ELR (cell line): ENCODE measurements at places on chromosomes 5 and 9.

DNA sequence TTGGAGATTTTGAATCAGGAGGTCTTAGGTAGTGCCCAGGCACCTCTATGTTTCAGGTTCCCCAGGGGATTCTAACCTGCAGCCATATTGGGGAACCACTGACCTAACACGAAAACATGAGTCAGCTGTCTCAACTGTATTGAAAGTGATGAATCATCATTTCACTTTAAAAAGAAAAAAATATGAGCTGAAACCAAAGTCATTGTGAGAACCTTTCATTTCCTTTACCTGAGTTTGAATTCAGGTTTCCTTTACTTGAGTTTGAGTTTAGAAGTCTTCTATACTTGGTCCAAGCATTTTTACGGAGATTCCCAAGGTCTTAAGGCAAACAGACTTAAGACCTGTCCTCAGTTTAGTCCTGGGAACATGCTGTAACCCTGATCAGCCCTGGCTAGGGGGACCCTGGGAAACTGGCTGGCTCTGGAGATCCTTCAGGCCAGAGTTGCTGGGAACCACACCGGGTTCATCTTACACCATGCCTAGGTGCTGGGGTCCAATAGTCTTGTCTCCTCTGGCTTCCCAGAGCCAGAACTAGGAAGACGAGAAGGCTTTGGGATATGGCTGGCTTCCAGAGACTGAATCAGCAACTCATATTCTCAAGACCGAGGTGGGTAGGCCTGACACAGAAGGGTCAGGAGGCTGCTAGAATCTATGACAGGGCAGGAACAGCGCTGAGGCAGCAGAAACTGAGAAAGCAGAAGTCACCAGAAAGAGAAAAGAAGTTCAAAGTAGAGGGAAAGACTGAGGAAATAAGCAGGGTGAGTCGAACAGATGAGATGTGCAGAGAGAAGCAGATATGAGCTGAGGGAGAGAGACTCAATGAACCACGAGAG, 16.4 kb upstream of the PDCD1LG2 start:
- peak; percentile 94 for DNase-seq

- no peak for DNase-seq
Measured at GRCh38 chr9:21121079-21121478, 20.6 kb downstream of the IFNW1 start.

DNA sequence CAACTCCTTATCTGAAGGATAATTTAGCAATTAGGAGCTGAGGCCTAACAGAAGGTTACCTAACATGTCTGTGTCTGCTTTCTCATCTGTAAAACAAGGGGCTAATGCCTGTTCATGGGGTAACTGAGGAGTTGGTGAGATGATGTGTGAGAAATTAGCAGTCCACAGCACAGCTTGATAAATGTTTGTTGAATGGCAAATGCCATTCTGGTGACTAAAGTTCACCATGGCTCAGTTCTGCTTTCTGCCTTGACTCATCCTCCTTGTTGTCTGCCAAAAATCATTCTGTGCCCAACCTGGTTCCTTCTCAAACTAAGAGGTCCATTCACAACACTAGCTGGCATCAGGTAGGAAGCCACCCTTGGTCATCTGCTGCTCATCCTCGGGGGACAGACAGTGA, 552.0 kb upstream of the KLF4 start:
- peak; percentile 84 for DNase-seq

DNA sequence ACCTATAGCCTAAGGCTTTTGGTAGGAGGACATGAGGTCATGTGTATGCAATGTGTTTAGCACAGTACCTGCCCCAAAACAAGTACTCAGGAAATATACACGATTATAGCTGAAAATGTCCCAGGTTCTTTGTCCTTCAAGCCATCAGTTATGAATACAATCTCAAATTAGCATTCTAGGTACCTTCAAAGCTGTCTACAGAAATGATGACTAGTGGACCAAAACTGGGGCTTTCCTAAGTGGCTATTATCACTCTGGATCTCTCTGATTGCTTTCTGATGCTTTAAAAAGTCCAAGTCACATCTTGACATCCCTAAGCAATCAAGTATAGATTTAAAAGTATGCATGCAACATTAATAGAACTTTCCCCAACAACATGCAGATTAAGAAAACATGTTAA, 93.0 kb upstream of the SLIT3 start:
- no peak for DNase-seq

- peak; percentile 10 for DNase-seq
Measured at GRCh38 chr5:139837711-139838380, 42.2 kb downstream of the PSD2 start.

DNA sequence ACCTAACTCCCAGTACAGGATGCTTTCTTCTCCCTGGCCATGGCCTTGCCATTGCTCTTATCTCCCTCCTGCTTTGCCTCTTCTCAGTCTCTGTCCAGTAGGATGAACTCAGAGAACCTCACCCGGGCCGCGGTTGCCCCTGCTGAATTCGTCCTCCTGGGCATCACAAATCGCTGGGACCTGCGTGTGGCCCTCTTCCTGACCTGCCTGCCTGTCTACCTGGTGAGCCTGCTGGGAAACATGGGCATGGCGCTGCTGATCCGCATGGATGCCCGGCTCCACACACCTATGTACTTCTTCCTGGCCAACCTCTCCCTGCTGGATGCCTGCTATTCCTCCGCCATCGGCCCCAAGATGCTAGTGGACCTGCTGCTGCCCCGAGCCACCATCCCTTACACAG, at the start of gene OR5C1:
OR5C1 (plus strand) TSS at position 103 of the 400 bp plus-strand sequence; CDS start at position 103, 0 bp downstream.
- DNase-seq, result no peak

DNA sequence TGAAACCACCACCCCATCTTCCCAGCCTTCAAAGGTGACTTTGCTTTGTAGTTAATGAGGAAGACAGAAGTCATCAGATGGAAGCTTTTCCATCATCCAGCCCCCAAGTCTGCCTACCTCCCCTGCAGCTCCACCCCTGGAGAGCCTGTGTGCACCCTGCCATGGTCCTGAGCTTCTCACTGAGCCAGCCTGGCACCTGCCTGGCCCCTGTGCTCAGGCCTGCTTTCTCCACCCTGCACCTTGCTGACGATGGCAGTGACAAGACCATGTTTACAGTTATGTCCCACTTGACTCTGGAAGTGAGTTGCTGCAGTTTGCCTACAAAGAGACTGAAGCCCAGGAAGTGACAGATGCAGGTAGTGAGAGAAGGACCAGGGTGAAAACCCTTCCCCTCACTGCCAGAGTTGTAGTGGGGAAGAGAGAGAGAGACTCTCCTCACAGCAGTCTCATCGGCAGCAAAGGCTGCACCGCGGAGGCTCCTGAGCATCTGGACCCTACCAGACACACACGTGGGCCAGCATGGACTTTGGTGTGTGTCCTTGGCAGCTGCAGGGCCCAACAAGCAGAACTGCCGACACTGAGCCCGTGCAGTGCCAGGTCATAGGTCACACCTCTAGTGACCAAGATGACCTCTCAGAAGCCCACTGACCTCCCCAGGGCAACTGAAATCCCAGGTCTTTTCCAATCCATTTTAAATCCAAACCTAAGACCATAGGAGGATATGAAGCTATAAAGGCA, 107.1 kb downstream of the CACNA1B start:
- DNase-seq, result no peak

DNA sequence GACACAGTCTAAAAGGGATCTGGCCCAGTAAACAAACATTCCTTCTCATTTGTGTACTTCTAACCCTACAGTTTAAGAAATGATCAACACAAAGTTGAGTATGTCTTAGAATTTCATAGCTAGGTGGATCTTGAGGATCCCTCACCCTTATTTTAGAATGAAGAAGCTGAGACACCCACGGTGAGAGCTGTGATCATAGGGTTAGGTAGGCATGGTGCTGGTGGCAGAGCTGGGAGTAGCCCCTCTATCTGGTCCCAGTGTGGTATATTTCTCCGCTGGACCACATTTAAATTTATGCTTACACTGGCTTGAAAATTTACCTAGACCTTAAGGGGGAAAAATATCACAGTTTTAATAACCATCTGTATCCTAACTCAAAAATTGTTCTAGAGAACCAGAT, 39.8 kb downstream of the UGCG start:
- no peak for DNase-seq

GRCh38 chr9:97758334-97758916, 61.3 kb upstream of the XPA start:
- peak; percentile 23 for DNase-seq

DNA sequence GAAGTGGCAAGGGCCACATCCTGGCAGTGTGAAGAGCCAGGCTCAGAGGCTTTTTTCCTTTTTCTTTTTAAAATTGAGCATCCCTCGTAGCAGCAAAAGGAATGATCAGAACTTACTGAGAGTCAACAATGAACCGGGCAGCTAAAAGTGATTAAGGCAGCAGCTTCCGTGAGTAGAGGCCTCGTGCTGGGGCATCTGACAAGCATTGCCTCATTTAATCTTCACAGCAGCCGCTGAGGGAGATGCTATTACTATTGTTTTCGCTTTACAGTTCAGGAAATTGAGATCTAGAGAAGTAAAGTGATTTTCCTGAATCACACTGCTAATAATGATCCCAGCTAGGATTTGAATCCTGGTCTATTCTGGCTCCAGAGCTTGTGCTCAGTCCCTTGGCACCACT, 30.7 kb upstream of the PTGS1 start:
- DNase-seq, result no peak

DNA sequence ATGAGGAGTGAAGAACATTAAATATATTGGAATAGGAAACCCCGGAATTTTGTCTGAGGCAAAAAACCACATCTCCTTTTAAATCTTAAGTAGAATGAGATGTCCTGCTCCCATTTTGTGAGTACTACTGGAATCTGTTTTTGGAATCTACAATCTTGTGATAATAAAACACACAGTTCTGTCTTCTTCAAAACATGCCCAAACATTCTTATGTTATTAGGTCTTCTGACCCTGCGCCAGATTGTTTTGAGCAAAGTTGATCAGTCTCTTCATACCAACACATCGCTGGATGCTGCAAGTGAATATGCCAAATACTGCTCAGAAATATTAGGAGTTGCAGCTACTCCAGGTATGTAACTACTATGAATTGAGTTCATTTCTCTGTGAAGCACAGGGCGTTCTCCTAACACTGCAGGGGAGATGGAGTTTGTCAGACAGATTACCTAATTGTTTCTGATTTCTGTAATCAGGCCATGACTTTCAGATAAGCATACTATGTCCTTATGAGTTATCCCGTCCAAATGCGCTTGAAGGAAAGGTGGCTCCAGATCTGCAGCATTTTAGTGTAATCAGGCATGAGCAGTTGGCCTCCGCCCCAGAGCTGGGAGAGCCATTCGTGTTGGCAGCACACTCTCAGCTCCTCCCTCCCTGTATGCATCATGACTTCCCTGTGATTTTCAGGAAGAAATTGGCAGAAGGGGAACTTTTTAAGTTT, 88.0 kb downstream of the NLN start:
- DNase-seq, result peak; percentile 25

GRCh38 chr9:93126825-93127368, 7.2 kb downstream of the NINJ1 start:
- no peak for DNase-seq

GRCh38 chr5:109830955-109831502, 141.3 kb downstream of the MAN2A1 start:
- peak; percentile 85 for DNase-seq

DNA sequence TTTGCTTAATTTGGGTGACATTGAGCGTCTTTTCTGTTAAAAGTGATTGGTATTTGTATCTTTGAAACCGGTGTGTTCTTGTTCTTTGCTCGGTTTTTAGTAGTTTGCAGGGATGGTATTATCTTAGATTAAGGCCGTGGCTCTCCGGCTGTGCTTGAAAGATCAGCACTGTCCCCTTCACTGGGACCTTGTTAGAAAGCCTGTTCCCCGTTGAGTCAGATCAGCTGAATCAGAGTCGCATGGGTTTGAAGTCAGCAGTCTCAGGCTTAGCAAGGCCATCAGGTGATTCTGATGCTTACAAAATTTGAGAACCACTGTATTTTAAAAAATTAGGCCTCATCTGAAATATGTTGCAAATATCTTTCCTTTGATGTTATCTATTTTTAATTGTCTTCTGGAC, 5.0 kb downstream of the DIRAS2 start:
- no peak for DNase-seq

DNA sequence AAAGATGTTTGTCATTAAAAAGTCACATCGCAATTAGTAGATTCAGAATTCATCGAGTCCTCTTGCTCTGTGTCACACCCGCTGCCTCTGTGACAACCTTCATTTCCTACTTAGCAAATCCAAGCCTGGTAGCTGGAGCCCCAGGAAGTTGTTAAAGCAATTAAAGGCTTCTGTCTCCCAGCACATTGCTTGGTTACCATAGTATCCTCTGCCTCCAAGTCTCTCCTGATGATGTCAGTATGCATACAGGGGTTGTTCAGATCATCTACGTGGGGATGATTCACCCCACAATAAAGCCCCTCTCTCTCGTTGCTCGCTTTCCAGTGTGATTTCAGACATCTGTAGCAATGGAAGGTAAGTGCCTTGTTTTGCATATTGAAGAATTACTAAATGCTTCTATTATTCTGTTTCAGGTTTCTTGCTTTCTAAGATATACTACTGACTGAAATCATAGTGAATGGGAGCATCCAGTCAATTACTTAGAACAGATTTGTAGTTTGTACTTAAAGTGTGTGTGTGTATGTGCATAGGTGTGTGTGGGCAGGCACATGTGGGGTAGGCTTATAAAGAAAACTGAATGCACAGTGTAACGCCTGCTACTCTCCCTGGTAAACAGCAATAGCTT, 52.9 kb downstream of the PAM start:
- peak; percentile 60 for DNase-seq

GRCh38 chr9:89773170-89773569, 168.4 kb downstream of the GADD45G start:
- no peak for DNase-seq

DNA sequence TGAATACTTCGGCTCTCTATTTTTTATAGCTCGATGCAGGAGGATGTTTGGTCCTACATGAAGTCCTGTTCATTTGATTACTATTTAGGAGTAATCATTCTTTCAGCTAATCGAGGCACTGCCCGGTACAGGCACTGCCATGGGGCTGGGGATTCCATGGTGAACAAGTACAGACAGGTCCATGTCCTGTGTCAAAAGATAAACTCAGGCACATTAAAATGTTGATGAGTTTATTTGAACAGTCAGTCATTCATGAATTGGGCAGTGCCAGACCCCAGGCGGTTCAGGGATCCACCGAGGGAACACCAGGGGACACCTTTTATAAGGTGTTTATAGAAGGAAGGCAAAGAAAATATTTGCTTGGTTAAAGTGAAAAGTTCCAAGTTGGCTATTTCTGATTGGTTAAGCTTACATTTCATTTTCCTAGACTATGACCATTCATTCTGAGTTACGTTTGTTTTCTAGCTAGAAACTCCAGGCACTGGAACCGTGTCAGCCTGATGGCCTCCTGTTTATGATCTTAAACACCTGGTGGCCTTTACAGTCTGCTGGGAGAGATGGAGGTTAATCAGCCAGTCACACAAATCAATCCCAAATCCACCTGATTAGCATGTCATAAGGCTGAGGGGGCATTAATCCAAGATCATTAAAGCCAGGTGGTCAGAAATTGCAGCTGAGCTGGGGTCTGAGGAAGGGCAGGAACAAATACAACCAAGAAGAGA, 47.0 kb upstream of the TDRD7 start:
- no peak for DNase-seq
